ENCODE measurements at places on chromosomes 1 and 21.
A peak's percentile ranks its signal among the peaks of the same experiment; 100 is the strongest.

GRCh38 chr1:56097713-56098112 lies 481.6 kb downstream of the PLPP3 start:
- no peak for DNase-seq

GRCh38 chr1:185438936-185439335 lies 121.9 kb upstream of the IVNS1ABP start:
- DNase-seq = no peak

DNA sequence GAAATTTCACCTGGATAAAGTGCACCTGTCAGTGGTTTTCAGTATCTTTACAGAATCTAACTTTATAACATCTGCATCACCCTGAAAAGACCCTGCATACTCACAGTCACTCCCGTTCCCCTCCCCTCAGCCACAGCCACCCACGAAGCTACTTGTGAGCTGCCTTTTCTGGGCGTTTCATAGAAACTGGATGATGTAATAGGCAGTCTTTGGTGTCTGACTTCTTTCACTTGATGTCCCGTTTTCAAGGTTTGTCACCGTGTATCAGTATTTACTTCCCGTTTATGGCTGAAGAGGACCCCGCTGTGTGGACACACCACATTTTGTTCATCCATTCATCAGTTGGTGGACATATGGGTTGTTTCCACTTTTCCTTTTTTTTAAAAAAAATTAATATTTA lies 47.8 kb upstream of the LRRC3 start:
- no peak for DNase-seq

- no peak for DNase-seq
These were observed 83.5 kb upstream of the PRDX6 start for GRCh38 chr1:173393659-173394000.

DNA sequence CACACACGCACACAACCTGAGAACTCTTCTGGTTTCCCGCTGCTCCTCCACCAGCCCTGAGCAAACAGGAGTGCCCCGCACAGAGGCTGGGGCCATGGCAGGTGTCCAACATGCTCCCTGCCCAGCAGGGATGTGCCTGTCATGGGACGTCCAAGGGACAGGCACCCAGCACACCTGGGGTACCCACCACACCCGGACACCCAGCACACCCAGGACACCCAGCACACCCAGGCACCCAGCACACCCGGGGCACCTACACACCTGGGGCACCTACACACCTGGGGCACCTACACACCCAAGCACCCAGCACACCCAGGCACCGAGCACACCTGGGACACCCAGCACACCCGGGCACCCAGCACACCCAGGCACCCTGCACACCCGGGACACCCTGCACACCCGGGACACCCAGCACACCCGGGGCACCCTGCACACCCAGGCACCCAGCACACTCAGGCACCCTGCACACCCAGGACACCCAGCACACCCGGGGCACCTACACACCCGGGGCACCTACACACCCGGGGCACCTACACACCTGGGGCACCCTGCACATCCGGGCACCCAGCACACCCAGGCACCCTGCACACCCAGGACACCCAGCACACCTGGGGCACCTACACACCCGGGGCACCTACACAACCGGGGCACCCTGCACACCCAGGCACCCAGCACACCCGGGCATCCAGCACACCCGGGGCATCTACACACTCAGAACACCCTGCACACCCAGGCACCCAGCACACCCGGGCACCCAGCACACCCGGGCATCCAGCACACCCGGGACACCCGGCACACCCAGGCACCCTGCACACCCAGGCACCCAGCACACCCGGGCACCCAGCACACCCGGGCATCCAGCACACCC lies 37.9 kb downstream of the UBE2G2 start:
- DNase-seq = no peak

DNA sequence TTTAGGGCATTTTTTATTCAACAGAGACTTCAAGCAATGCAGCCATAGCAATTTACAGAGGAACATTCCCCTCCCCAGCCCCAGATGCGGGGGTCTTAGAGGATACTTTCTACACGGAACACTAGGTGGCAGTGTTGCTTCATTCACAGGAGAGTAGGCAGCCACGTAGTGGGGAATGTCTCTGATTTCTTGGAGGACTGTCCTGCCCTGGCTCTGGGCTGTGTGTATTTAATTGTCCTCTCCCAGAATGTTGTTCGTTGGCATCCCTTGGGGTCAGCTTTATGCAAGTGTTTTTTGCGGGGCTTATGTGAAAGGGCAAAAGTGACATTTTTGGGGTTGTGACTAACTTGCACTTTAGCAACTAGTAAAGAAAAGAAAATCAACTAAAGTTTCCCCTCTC lies 96.9 kb downstream of the PAPPA2 start:
- peak; percentile 17 for DNase-seq

DNA sequence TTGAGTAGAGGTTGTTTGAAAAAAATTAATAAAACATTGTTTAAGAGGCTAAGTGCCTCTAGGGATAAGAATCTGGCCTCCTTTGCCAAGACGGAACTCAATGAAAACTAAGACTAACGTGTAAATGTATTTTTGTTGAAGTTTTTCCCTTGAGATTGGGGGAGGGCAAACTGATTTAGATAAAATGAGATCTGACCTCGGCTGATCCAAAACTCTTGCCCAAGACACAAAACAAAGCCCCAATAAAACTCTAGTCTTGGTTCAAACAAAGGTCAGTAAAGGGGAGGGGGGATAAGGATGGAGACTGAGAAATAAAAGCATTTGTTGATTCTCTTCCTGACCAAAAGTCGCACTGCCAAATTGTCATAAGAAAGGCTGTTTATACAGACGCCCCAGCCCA lies 134.8 kb upstream of the DPT start:
- DNase-seq = no peak

- no peak for DNase-seq
These were observed 185.2 kb upstream of the SGIP1 start for GRCh38 chr1:66348776-66349175.

GRCh38 chr1:39567302-39567701 lies 9.3 kb downstream of the PABPC4 start:
- DNase-seq = no peak
